ENCODE measurements at places on chromosomes 1 and 21. TPM values are rescaled to one million over a fixed set of nuclear protein-coding genes. Genes with fewer than 3 reads are reported as not detected.

Gene TBCE
- total RNA-seq = 17.9 TPM

Gene ZNF124
- 7.5 TPM for total RNA-seq

Gene GABRD
- 0.36 TPM for total RNA-seq

Gene ESRRG
- 0.40 TPM for total RNA-seq

Gene ZNF695
- total RNA-seq = 1.6 TPM

Gene PLA2G5
- total RNA-seq = 0.52 TPM

Gene MEX3A
- total RNA-seq = 1.7 TPM

Gene ZNF593OS
- total RNA-seq = 0.16 TPM

Gene GNAT2
- not detected for total RNA-seq

Gene ATAD3B
- total RNA-seq = 13.7 TPM

Gene OR2T35
- not detected for total RNA-seq

Gene HES3
- not detected for total RNA-seq

Gene ANKRD45
- total RNA-seq = not detected

Gene PDE4B
- 1.6 TPM for total RNA-seq

Gene NFIA
- total RNA-seq = 47.5 TPM

Gene PAX7
- total RNA-seq = not detected

Gene ADPRS
- 27.4 TPM for total RNA-seq

Gene ARHGAP30
- total RNA-seq = 6.0 TPM

Gene GCSAML
- total RNA-seq = not detected

Gene ST6GALNAC3
- total RNA-seq = 0.72 TPM

Gene TXNIP
- total RNA-seq = 77.7 TPM

Gene MYOM3
- total RNA-seq = 0.88 TPM

Gene AIM2
- total RNA-seq = 0.52 TPM

Gene AADACL3
- total RNA-seq = not detected

Gene SPATA1
- total RNA-seq = 1.1 TPM

Gene PAFAH2
- total RNA-seq = 9.0 TPM

Gene OR10Z1
- total RNA-seq = not detected

Gene FOXD2
- 0.08 TPM for total RNA-seq

Gene ADGRL2
- 40.5 TPM for total RNA-seq

Gene GPR3
- total RNA-seq = 0.52 TPM

Gene FMN2
- not detected for total RNA-seq

Gene NTNG1
- 0.48 TPM for total RNA-seq

Gene LINGO4
- total RNA-seq = not detected

Gene C1orf115
- 2.5 TPM for total RNA-seq

Gene E2F2
- total RNA-seq = 13.9 TPM

Gene PARS2
- total RNA-seq = 2.8 TPM

Gene CNIH3
- total RNA-seq = 2.1 TPM

Gene OR2AK2
- total RNA-seq = not detected

Gene TMEM240
- not detected for total RNA-seq

Gene CNN3
- 136 TPM for total RNA-seq

Gene FYB2
- 0.36 TPM for total RNA-seq

Gene HUNK
- total RNA-seq = 0.92 TPM

Gene OR2L2
- not detected for total RNA-seq

Gene ASTN1
- total RNA-seq = not detected

Gene BCAR3
- 5.7 TPM for total RNA-seq

Gene SIPA1L2
- 36.9 TPM for total RNA-seq

Gene S100A7
- total RNA-seq = 5,647 TPM
